ENCODE measurements at places on chromosomes 12 and 14. TPM values are rescaled to one million over a fixed set of nuclear protein-coding genes. Genes with fewer than 3 reads are reported as not detected.

- H3K27me3 ChIP-seq, result no peaks in the 10 kb centered on the region
- no peak for DNase-seq
- no peak overlapping the region for H3K27ac ChIP-seq
- no peak overlapping the region for H3K4me3 ChIP-seq
Observed at GRCh38 chr12:80411787-80412186, 32.2 kb upstream of the PTPRQ start.

DNA sequence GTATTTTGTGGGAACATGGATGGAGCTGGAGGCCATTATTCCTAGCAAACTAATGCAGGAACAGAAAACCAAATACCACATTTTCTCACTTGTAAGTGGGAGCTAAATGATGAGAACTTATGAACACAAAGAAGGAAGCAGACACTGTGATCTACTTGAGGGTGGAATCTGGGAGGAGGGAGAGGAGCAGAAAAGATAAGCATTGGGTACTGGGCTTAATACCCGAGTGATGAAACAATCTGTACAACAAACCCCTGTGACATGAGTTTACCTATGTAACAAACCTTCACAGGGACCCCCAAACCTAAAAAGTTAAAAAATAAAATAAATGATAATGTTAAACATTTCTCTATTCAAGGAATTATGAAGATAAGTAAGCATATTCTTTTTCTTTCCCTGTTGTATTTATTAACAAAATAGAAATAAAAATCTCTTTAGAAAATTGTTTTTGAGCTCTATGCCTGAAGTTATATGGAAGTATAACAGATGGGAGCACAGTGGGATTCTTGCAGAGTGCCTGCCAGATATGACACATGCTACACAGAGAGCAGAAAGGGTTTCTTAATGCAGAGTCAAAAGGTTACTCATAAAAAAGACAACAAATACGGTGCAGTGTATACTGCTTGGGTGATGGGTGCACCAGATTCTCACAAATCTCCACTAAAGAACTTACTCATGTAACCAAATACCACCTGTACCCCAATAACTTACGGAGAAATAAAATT lies 52.0 kb upstream of the SYNE2 start:
- DNase-seq, result no peak
- peaks cover 6% of the 10 kb centered on the region for H3K4me1 ChIP-seq
- peaks cover 2% of the 10 kb centered on the region for H3K27me3 ChIP-seq
- no peak overlapping the region for H3K4me3 ChIP-seq
- H3K36me3 ChIP-seq, result no peaks in the 10 kb centered on the region

DNA sequence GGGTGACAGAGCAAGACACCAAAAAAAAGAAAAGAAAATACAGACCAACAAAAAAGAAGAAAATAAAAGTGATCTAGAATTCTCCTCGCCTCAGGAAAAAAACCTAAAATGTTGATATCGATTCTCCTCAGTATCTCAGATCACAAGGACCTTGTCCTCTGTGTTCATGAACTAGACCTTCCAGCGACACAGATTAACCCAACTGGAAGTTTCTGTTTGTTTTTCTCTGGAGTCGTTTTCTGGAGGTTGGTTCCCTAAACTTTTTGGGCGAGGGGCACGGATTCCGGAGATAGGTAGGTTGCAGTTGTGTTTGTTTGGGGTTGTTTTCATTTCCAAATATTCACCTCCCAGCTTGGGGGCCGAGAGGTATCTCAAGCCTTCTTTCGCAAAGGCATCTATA lies 559 bp upstream of the RFC5 start:
- peaks cover 28% of the 10 kb centered on the region for H3K36me3 ChIP-seq
- peak overlapping the region; percentile 97 for H3K4me3 ChIP-seq
- no peak overlapping the region for H3K27ac ChIP-seq
- peaks cover 15% of the 10 kb centered on the region for H3K4me1 ChIP-seq

Gene GLIPR1L2
- 0.39 TPM for total RNA-seq

All from activated CD4-positive, alpha-beta T cell treated with anti-CD3 and anti-CD28 coated beads for 36 hours (primary cell).